ENCODE measurements at places on chromosomes 4 and X.
A peak's percentile ranks its signal among the peaks of the same experiment; 100 is the strongest.

GRCh38 chr4:40685300-40685699 lies 55.6 kb upstream of the RBM47 start:
- DNase-seq = no peak

DNA sequence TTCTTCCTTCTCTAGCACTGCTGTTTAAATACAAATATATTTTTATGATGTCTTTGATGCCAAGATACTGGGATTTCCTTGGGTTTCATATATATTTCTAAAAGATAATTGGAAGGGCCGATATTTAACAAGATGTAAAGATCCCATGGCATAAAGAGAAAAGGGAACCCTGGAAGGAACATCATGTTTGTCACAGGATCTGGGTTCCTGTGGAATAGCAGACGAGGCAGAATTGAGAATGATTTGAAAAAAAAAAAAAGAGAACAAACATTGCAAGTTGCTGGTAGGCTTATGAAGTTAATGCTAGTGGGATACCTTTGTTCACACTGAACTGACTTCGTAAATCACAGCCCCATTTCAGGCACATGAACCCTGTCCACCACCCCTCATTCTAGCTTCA lies 33.6 kb downstream of the RASSF6 start:
- DNase-seq = no peak

GRCh38 chr4:72208421-72209075 lies 176.7 kb downstream of the NPFFR2 start:
- DNase-seq = no peak

DNA sequence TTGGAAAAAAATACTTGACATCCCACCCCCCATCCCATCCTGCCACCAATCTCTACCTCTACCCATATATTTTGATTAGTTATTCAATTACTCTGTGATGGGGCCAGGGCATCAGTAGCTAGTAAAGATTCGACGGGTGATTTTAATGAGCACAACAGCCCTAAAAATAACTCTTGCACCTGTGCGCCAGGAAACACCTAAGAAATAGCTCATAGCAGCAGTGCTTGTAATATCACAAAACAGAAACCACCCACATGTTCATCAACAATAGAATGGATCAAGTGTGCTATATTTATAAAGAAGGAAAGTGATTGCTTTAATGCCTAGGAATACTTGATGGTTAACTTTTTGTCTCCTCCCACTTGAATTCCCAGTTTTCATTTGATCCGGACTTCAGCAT lies 225.6 kb upstream of the LCORL start:
- no peak for DNase-seq

DNA sequence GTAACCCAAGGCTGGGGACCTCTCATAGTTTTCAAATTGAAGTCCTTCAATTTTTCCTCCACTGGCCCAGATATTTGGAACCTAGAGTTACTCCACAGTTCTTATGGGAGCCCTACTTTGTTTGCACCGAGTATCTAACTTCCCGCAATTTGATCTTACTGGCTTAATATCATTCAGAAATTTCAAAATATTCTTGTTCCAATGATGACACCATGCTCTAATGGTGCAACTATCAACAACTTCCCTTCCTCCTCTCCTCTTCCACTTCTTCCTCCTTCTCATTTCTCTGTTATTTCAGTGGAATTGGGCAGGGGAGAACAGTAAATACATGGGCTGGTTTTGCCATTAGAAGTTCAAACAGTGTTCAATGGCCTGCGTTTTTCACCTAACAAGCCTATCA lies 20.2 kb downstream of the PDCL2 start:
- no peak for DNase-seq

GRCh38 chr4:38930707-38931106 lies 63.1 kb downstream of the FAM114A1 start:
- no peak for DNase-seq

DNA sequence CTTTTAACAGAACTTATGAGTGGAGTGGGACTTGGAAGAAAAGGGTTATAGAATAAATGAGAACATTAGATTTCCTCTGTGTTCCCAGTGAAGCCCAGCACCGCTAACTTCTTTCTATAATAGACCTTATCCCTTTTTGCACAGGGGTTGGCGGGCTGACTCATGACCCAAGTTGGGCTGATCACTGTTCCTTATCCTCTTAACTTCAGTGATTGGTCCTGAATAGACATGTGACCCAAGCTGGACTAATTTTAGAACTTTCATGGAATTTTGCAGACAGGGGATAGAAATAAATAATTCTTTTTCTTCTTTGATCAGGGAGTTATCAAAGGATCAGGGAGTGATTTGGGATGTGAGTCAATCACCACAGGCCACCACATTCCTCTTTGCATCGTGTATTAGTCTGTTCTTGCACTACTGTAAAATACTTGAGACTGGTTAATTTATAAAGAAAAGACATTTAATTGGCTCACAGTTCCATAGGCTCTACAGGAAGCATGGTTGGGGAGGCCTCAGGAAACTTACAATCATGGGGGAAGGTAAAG lies 75.9 kb downstream of the UCHL1 start:
- no peak for DNase-seq

DNA sequence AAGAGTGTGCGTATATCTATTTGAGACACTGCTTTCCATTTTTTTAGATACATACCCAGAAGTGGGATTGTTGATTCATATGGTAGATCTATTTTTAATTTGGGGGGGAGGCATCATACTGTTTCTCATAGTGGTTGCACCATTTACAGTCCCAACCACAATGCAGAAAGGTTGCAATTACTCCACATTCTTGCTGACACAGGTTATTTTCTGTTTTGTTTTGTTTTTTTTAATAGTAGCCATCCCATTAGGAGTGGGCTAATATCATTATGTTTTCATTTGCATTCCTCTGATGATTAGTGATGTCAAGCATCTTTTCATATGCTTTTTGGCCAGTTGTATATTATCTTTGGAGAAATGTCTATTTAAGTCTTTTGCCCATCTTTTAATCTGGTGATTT lies 15.1 kb upstream of the LHFPL1 start:
- no peak for DNase-seq

DNA sequence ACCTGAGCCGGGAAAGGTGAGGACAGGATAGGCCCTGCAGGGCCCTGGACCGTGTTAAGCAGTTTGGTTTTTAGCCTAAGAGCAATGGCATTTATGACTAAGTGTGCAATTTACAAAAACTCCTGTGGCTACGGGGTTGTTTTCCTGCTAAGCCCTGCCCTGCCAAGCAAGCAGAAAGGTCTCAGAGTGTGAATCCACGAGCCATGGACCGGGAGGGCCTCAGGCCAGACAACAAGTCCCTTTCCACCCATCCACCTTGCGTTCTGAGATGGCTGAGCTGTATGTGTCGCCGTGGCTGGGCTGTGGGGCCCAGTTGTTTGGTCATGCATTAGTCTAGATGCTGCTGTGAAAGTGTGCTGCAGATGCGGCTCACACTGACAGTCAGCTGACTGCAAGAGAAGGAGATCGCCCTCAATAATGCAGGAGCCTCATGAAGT lies 33.9 kb upstream of the AFAP1 start:
- no peak for DNase-seq

GRCh38 chr4:112316360-112316759 lies 19.2 kb downstream of the ALPK1 start:
- DNase-seq = no peak

DNA sequence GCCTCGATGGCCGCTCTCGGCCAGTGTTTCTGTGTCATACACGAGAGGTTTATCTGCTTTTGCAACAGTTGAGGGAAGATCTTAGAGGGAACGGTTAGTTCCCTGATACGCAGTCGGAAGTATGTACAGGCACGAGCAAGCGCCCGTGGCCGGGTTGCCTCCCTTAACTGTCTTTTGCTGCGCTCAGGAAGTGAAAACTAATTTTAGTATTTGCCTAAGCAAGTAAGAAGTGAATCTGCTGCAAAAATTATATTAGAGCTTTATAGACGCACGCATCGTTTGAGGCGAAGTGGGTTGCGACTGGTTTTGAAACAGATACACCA lies 695 bp downstream of the MTM1 start:
- peak; percentile 66 for DNase-seq

GRCh38 chr4:47703008-47703407 lies 134.9 kb downstream of the CORIN start:
- DNase-seq = no peak

GRCh38 chrX:40010550-40011321 lies 87.0 kb downstream of the BCOR start:
- DNase-seq = no peak

DNA sequence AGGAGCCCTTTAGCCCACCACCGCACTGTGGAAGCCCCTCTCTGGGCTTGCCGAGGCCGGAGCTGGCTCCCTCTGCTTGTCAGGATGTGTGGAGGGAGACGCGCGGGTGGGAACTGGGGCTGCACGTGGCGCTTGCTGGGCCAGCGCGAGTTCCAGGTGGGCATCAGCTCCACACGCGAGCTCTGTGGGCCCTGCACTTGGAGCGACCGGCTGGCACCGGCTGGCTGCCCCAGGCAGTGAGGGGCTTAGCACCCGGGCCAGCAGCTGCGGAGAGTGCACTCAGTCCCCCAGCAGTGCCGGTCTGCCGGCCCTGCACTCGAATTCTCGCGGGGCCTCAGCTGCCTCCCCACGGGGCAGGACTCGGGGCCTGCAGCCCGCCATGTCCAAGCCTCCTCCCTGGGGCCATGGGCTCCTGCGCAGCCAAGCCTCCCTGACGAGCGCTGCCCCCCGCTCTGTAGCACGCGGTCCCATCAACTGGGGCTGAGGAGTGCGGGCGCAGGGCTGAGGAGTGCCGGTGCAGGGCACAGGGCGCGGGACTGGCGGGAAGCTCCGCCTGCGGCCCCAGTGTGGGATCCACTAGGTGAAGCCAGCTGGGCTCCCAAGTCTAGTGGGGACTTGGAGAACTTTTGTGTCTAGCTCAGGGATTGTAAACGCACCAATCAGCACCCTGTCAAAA lies 93.6 kb downstream of the DTHD1 start:
- no peak for DNase-seq

GRCh38 chrX:48589482-48590162 lies 7.7 kb upstream of the WDR13 start:
- DNase-seq = no peak

DNA sequence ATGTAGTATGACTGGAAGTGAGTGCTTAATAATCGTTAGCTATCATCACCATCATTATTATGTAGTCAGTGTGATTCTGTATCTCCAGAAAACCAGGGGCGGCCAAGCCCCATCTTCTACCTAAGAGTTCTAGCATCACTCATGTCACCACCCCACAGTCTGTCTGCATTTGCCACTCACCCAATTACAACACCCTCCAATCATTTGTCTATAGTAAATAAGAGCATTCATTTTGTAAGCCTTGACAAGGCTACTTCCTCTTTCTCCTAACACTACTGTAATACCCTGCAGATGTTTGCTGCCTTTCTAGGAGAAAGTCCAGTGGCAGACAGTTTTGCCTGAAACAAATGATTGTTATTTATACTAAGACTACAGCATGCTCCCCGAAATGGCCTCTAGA lies 15.8 kb upstream of the IL21 start:
- no peak for DNase-seq

DNA sequence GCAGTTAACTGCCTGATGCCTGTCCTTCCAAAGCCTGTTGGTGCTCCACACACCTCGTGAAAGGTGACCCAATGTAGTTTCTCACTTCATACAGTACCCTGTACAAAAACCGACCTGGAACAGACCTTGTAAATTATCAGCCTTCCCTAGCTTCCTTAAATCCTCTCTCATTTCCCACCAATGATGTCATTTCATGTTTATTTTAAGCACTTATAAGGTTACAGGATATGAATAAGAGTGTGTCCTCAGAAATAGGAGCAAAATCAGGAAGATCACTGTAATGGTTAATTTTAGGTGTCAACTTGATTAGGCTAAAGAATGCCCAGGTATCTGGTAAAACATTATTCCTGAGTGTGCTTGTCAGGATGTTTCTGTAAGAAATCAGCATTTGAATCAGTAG lies 44.7 kb downstream of the TMEM150C start:
- no peak for DNase-seq

DNA sequence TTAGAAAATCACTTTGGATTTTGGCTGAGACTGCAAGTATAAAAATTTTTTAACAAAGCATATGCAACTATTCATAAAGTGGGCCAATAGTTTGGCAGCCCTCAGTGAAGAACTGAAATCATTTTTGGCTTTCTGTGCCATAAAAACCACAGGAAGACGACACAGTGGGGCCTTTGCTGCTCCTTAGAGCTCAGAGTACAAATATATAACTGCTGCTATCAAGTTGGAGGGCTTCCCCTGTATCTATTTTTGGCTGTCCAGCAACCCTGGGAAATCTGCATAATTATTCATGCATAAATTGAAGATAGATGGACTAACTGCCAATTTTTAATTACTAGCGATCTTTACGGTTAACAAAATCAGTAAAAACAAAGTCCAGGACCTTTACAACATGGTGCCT lies 51.5 kb upstream of the FTHL17 start:
- no peak for DNase-seq

DNA sequence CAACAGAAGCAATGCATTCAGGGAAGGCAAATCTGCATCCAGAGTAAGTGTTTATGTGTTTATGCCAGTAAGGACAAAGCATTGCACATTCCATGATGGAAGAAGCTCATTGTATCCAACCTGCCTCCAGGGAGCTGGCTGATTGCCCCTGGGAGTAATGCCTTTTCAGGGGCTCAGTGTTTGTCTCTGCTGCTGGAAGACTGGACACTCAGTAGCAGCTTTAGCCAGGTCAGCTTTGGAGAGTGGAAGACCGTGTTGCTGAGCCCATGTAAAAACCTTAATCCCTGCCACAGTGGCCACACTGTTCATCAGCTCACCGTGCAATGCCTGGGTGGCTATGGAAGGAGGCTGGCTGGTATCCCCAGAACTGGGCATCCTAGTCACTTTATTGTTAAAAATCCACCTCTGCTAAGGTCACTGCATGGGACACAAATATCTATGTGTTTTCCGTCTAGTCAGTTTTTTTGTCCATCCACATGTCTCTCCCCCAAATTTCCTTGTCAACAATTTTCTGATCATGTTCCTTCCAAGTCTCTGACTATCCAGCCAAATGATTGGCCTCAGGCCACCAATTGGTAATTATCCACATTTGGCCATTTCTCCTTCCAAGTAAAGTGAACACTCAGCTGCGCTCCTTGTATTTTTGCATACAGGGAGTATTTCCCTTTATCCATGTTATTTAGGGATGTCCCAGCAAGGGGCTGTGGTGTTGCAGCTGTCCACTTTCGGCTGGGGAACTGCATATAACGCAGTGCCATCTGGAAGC lies 2044.5 kb upstream of the AGA start:
- DNase-seq = no peak

DNA sequence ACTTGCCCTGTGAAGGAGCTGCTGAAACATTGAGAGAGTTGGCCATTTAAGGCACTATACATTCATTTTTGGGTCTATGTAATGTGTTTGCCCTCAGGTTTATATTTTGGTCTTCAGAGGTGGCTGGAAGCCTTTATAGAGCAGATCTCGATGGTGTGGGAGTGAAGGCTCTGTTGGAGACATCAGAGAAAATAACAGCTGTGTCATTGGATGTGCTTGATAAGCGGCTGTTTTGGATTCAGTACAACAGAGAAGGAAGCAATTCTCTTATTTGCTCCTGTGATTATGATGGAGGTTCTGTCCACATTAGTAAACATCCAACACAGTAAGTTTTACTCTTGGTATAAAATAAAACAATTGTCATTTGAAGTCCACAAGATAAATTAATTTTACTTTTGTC lies 31.1 kb downstream of the EGF start:
- no peak for DNase-seq
